ENCODE measurements at places on chromosomes 16 and 17.
A peak's percentile ranks its signal among the peaks of the same experiment; 100 is the strongest.

- DNase-seq, result no peak
These were observed 457.2 kb upstream of the CDH11 start for GRCh38 chr16:65579050-65579449.

GRCh38 chr16:3190949-3191353 lies 2.9 kb downstream of the OR1F1 start:
- no peak for DNase-seq

GRCh38 chr17:30235386-30236296 lies at the start of gene SLC6A4:
Gene SLC6A4 (minus strand): TSS chr17:30235697. CDS start chr17:30221958, 13,739 bp downstream.
- DNase-seq, result no peak

DNA sequence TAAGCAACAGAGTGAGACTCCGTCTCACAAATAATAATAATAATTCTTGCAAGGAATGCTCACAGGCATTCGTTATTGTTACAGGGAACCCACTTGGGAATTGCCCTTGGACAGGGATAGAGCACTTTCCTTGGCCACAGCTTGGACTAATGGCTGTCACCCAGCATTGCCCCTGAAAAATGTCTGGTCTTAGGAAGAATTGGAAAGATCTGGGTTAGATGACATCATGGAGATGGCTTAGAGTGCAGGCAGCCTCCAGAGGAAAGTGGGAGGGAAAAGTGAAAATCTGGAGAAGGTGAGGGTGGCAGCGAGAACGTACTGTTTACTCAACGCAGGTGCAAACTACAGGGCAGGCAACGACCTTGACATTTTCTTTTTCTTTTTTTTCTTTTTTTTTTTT lies 59.3 kb upstream of the MRTFB start:
- no peak for DNase-seq

DNA sequence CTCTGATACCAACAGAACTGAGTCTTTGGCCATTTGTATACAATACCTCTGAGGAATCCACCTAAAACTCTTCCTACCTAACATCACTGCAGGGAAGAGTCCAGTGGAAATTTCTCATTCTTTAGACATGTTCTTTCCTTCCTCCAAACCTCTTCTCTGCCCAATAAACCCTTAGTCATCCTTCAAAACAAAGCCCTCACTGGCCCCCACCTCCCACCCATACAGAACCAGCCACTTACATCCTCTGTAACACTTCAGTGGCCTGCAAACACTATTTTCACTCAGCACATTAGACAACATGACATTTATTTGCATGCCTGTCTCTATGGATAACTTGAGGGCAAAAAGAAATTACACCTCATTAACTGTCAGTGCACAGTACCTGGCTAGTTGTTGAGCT lies 200.3 kb upstream of the NOG start:
- DNase-seq, result no peak

GRCh38 chr16:88920618-88921590 lies 54.4 kb upstream of the PABPN1L start:
- DNase-seq, result no peak

GRCh38 chr17:75111777-75112335 lies 2.1 kb downstream of the ARMC7 start:
- DNase-seq, result no peak

DNA sequence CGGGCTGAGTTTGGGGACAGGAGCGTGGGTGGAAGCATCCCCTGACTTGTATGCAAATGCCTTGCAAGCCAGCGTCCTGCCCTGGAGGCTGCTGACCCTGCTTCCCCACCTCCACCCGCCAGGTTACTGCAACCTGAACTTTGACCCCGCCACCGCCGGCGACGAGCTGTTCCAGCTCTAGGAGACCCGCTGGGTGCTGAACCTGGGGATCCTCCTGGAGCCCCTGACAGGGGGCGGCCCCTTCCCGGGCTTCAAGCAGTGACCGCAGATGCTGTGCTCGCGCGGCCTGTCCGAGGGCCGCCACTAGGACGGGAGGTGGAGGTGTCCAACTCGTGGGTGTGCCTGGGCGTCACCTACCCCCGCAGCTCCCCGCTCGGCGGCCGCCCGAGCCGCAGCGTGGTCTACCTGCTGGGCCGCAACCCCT lies 10.7 kb upstream of the SLC16A5 start:
- no peak for DNase-seq

GRCh38 chr17:1644493-1645206 lies 882 bp downstream of the SCARF1 start:
- DNase-seq, result no peak

GRCh38 chr16:27421961-27422740 lies 20.2 kb downstream of the IL21R start:
- DNase-seq, result no peak

DNA sequence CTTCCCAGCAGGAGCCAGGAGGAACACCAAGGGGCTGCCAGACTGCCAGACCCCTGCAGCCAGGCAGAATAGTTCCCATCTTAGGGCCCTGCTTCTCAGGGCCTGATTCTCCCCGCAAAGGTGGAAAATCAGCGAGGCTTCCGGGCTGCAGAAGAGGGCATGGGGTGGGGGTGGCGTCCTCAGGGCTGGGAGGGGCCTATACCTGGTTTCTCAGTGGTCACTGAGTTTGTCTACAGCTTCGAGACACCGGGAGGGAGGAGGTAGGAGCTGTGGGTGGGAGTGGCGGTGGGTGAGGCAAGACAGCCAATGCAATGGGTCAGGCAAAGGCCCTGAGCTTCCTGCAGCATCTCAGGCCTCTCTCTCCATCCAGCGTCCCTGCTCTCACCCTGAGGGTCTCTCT lies 14.3 kb downstream of the LRRC75A start:
- no peak for DNase-seq

DNA sequence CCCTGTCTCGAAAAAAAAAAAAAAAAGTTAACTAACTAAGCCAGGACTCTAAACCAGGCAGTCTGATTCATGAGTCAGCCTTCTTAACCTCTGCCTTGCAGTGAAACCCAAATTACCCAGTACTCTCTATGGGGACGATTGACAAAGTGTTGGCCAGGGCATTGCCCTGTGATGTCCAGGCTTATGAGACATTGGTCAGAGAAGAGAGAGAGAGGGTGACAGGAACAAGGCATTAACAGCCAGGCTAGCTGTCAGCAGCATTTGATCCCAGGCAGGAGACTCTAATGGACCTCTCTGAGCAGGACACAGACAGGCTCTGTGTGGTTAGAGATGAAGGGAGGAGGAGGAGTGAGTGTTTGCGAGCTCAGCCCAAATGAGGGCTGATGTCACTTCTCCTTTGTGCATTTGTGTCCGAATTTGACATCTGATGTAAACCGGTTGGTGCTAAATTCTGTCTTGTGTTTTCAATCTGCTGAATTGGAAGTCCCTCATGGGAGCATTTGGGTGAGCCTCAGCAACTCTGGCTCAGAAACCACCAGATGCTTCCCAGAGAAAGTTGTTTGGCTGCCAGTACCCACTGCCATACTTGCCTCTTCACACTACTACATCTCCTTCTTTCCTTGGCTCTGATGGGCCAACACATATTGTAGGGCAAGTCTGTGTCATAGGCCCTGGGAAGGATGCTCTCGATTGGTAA lies 4.3 kb upstream of the MYL4 start:
- DNase-seq, result no peak

DNA sequence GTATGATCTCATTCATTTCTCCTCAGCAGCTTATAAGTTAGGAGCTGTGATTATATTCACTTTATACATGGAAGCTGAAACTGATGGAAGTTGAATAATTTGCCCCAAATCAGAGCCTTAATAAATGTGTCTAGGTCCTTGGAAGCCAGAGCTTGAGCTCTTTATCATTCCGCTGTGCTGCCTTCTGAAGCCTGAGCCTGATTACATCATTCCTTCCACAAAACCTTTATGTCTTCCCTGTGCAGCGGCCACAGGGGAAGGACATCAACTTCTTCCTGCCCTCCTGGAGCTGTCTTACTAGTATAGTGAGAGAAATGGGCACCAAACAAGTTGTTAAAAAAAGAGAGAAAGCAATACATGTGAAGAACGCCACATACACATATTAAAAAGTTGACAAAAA lies 6.8 kb downstream of the TNRC6C start:
- DNase-seq, result no peak

DNA sequence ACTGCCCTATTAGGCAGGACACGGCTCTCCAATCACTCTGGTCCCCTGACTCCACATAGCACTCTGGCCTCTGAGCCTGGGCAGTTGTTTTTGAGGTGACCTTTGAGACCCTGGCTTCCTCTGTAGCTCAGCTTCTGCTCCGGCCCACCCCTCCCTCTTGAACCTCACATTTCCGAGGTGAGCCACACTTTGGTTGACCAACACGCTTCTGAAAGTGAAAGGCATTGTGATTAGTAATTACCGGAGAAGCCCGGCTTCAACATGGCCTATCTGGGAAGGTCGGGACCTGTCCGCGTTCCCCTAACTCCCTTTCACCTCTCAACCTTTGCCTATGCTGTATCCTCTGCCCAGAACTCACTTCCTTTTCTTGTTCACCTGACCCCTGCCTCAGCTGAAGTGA lies 10.3 kb upstream of the ITGAX start:
- DNase-seq, result no peak

DNA sequence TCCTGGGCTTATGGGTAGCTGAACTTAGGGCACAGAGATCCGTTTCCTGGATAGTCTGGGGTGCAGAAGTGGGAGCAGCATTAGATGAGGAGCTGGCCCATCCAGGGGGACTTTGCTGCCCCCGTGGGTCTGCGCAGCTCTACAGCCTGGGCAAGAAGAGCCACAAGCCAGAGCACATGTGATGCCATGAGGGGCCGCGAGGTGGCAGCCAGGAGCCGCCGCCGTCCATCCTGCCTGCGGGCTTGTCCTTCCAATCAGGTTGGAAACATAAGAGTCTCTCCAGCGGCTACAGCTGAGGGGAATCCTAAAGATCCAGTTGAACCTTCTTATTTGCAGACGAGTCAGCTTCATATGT lies 21.9 kb downstream of the C1QTNF1 start:
- peak; percentile 34 for DNase-seq

- DNase-seq, result no peak
These were observed 189.4 kb upstream of the CDH8 start for GRCh38 chr16:62225675-62226074.

DNA sequence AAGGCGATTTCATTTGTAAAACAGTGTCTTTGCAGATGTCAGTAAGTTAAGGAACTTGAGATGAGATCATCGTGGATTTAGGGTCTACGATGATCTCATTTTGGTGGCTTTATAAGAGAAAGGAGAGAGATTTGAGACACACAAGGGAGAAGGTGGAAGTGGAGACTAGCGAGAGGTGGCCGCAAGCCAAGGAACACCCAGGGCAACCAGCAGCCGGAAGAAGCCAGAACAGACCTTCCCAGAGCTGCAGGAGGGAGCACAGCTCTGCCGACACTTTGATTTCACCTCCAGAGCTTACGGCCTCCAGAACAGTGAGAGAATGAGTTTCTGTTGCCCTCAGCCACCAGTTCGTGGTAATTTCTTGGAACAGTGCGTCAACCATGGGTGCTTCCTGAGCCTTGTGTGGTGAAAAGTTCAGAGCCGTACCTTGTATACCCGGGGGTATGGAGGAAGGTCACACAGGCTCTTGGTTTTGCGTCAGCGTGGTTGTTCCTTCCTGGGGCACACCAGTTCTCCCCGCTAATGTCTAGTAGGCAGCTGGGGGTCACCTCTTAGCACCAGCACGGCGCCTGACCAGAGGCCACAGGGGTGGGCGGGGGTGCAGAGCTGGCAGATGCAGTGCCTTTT lies 12.9 kb upstream of the SEC14L1 start:
- DNase-seq, result peak; percentile 38

- DNase-seq, result no peak
These were observed 3.9 kb downstream of the TBX4 start for GRCh38 chr17:61456061-61456681.

DNA sequence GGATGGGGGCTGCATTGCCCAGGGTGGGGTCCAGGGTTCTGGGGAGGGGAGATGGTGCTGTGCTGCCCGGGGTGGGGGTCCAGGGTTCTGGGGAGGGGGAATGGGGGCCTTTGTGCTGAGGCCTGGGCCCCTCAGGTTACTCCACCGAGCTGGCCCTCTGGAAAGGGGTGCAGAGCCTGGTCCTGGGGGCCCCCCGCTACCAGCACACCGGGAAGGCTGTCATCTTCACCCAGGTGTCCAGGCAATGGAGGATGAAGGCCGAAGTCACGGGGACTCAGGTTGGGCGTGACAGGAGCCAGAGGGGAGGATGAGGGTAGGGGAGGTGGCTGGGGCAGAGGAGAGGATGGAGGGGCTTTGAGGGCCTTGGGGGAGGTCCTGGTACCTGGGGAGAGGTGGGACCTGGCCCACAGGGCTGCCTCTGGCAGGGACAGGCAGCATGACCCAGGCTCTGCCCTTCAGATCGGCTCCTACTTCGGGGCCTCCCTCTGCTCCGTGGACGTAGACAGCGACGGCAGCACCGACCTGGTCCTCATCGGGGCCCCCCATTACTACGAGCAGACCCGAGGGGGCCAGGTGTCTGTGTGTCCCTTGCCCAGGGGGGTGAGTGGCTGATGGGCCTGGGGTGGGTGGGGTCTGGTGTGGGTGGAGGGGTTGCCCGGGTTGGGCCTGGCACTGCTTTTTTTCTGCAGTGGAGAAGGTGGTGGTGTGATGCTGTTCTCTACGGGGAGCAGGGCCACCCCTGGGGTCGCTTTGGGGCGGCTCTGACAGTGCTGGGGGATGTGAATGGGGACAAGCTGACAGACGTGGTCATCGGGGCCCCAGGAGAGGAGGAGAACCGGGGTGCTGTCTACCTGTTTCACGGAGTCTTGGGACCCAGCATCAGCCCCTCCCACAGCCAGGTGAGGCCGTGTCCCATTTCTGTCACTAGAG lies 7.8 kb downstream of the ITGAX start:
- DNase-seq, result no peak

DNA sequence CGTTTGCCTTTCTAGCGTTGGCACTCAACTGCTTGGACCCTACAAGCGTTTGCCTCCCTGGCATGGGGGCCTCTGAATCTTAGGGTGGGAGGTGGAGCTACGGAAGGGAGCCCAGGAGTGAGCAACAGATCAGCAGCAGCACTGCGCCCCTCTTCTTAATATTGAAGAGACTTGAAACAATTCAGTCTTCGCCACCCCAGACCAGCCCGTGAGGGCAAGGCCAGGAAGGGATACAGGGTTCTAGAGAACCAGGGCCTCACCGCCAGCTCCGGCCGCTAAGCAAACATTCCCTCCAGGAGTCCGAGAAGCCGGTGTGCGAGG lies 1.5 kb upstream of the GPRC5C start:
- DNase-seq, result no peak

GRCh38 chr16:787321-787966 lies 737 bp downstream of the RPUSD1 start:
- DNase-seq, result no peak

DNA sequence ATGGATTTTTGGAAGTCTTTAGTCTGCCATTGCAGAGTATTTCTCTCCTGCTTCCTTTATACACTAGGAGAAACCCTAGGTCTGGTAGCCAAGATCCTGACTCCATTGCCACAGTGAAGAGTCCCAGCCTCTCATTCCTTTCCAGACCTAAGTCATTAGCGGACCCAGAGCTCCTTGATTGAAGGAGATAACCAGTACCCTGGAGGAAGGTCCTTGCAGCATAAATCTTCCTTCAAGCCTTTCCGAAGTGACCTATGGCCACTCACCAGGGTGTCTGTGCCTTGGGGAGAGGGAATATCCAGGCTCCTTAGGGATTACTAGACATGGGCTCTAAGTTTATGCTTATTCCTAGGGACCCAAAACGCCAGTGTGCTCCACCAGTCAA lies 35.8 kb downstream of the BCL7C start:
- no peak for DNase-seq
